Activated CD8-positive, alpha-beta memory T cell treated with anti-CD3 and anti-CD28 coated beads, Interleukin-2, amount 50 U/mL, for 4 hours (primary cell): ENCODE measurements at places on chromosomes 1 and 21.

GRCh38 chr1:193183019-193183627 is 3.3 kb downstream of the B3GALT2 start:
- DNase-seq, result no peak

GRCh38 chr1:197663162-197663953 is 111.9 kb downstream of the DENND1B start:
- DNase-seq, result no peak

- DNase-seq, result no peak
Measured at GRCh38 chr1:235557495-235557894, 53.2 kb upstream of the B3GALNT2 start.

GRCh38 chr1:178579562-178579961 is 66.7 kb downstream of the TEX35 start:
- no peak for DNase-seq

- no peak for DNase-seq
Measured at GRCh38 chr1:34408011-34408410, 231.3 kb downstream of the C1orf94 start.

DNA sequence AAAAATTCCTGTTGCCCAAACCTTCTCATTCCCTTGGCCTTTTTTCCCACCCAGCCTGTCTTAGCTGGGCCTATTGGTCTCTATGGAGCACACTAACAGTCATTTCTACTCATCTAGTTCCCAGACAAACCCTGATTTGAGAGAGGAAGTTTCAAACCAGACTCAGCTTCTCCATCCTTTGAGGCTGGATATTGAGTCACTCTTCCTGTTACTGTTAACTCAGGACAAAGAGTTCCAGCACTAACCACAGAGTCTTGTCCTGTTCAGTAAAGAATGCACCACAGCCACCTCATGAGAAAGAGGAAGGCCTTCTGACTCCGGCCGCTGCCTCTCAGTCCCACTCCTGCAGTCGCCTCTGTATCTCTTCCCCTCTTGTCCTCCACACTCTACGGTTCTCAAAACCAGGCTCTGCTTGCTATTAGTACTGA is 137.8 kb downstream of the PTPRC start:
- no peak for DNase-seq

DNA sequence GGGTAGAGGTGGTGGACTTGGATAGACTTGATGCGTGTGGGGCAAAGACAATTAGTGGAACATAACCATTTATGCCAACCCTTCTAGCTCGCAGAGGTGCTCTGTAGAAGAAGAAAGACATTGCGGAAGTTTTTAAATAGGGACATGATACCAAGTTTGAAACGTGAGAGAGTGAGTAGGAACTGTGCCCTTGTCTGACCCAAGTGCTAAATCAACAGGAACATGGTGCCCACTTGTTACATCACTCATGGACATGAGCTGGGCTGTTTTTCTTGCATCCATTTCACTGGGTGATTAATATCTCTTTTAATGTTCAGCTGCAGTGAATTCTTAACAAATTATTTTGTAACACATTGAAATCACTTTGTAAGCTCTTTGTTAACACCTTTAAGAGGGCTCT is 408.1 kb upstream of the VAMP3 start:
- DNase-seq, result no peak

- no peak for DNase-seq
Measured at GRCh38 chr21:31460980-31461379, 116.9 kb upstream of the TIAM1 start.
